ENCODE measurements at places on chromosomes 1 and 21.

DNA sequence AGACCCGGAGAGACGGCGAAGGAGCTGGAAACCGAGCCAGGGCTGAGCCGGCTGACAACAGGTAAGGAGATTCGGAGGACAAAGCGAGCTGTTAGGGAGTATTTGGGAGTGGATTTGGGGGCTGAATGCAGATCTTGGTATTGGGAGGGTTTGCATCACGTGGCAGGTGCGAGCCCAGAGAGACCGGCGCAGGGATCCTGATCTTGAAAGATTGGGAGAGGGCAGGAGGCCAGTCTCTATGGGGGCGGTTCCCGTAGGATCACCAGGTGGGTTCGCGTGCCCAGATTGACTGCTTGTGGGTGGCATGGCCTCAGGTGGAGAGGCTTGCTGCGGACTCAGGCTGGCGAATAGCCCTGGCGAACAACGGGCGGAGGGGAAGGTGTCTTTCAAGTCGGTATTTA, 204 bp downstream of the CIART start:
- DNase-seq: no peak

DNA sequence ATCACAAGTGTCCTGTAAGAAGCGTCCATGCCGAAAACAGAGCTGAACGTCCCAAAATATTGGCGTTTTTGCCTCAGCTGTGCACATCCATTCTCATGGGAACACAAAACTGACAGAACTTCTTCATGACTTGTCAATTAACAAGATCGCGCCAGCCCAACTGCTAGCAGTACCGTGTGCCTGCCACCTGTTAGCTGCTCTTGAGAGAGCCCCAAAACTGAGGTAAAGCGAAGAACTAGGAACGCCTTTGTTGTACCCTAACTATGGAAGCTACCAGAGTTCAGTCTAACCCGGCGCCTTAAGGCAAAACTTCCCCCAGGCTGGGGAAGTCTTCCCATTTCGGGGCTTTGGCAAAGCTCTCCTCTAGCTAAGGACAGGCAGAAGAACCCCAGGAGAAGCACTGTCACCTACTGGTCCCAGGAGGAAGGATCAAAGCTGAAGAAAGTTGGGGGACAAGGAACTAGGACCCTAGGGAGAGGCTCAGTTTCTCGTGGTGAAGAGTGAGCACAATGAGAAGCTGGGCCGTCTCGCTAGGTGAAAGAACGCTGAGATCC, 719 bp downstream of the EYA3 start:
- DNase-seq: no peak

- DNase-seq: no peak
Observed at GRCh38 chr1:170857955-170858354, 77.4 kb upstream of the MROH9 start.

DNA sequence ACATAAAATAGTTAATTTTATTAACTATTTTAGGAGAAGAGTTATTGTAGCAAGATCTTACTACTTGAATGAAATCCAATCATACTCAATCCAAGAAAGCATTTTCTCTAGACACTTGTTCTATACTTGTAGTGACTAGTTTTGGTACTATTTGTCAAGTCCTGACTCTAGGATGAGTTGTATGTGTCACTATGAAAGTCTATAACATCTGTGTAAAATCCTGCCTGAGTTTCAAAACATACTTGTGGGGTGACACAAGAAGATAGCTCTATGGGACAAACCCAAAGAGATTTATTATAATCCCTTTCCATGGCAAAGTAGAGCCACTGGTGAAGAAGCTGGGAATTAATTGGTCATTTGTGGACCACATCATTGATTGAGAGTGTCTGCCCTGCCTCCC, 1042.2 kb upstream of the ADGRL4 start:
- DNase-seq: no peak

DNA sequence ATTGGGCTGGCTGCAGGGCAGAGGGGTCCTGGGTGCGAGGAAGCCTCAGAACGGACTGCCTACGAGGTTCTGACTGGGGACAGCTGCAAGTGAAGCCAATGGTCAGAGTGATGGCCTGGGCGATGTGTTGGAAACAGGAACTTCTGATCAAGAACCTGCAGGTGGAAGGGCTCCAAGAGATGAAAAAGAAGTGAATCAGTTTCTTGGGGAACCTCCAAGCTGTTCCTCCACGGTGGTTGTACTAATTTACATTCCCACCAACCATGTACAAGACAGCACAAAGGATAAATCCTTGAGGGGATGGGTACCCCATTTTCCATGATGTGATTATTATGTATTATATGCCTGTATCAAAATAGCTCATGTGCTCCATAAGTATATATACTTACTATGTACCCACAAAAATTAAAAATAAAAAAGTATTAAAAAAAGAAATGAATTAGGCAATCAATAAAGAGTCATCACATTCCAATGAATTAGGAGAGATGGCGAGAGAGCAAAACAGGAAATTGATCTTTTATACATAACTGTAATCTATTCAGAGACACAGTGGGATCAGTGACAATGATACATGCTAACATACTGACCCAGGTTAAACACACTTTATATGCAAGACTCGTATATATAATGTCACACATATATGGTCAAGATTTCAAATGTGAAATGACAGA, 58.1 kb downstream of the PTPN14 start:
- DNase-seq: no peak

GRCh38 chr1:201365251-201365650, 12.2 kb downstream of the TNNT2 start:
- DNase-seq: no peak

DNA sequence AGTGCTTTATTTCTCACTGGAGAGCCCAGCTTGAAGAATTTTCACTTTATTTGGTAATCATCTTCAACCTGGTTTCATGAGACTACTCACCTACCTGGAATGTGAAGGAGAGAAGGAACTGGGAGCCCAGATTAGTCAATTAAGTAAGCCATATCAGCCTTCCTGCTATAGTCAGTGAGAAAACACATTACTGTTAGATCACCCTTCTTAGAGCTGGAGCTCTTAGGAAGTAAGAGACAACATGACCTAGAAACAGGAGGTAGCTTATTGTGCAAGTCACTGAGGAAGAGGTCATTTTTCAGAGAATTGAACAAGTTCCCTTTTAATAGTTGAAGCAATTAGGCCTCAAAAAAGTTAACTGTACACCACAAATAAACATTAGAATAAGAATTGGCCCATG, 49.2 kb upstream of the TEKT2 start:
- no peak for DNase-seq

DNA sequence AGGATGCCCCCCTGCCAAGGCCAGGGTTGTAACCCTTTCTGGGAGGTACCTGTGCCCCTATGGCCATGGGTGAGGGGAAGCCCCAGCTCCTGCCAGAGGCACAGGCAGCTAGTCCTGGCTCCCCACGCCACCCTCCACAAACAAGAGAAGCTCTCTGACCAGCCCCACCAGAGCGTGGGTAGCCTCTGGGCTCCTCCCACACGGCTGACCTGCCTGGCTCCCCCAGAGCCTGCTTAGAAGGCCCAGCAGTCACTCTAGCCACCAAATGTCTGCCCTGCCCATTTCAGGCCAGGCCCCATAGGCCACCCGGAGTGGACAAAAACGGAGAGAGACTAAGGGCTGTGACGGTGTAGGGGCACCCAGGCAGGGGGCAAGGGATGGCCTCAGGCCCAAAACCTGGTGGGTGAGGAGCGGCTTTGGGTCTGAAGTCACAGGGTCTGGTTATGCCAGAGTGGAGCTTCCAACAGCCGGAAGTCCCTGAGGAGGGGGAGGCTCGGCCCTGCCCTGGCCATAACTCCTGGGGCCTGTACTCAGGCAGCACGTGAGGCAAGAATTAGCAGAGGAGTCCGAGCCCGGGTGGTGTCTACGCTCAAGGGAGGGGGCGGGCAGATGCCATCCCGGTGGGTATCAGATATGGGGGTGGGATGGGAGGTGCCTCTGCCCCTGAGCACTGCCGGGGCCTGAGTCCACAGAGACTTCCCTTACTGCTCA, 155.4 kb downstream of the CASZ1 start:
- no peak for DNase-seq

DNA sequence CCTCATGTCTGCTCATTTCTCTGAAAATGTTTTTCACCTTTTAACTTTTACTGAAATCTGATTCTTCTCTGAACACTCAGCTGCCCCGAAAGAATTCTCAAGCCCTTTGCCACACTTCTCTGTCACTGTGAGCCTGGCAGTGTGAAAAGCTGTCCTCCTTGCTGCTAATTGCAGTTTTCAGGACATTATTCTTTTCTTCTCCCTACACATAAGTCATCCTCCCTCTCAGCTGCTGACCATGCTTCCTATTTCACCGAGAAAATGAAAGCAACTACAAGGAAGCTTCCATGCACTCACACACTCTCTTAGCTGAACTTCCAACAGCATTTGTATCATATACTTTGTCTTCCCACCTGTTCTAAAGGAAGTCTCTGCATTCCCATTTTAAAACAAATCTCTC, 15.8 kb downstream of the OLFM3 start:
- DNase-seq: no peak

- DNase-seq: no peak
Observed at GRCh38 chr1:224068458-224069072, 45.3 kb upstream of the FBXO28 start.

GRCh38 chr1:246246430-246246829, 260.6 kb downstream of the SMYD3 start:
- no peak for DNase-seq

GRCh38 chr1:21304488-21304887, 14.2 kb upstream of the ECE1 start:
- DNase-seq: no peak

DNA sequence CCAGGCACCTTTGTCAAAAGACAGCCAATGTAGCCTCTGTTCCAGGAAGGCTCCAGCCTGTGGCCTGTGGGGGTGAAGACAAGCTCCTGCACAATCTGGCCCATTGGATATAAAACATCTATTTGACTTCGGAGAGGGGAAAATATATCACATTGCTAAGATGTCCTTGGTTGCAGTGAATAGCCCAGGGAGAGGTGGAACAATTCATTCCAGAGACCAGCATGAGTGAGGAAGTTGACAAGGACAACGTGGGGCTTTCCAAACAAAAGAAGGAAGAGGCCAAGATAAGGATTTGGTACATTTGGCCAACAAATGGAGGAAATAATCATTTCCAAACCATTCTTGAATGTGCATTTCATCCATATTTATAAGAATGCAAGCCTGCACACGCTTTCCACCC, 187.0 kb downstream of the ETS2 start:
- DNase-seq: no peak

GRCh38 chr1:43853161-43853921, 80.3 kb upstream of the ARTN start:
- DNase-seq: no peak

GRCh38 chr1:1684031-1684681, 8.4 kb downstream of the SLC35E2B start:
- no peak for DNase-seq

DNA sequence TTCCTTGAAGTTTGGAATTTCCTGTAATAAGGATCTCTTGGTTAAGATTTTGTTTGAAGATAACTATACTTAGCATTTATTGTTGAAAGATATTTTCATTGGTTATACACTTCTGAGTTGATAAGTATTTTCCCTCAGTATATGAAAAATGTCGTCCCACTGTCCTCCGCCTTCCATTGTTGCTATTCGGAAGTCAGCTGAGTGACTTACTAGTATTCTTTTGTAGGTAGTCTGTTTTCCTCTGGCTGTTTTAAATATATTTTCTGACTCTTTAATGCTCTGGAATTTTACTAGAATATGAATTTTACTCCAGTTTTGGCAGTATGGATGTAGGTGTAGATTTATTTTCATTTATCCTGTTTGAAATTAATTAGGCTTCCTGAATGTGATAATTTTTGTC, 498.7 kb upstream of the NFIA start:
- no peak for DNase-seq

DNA sequence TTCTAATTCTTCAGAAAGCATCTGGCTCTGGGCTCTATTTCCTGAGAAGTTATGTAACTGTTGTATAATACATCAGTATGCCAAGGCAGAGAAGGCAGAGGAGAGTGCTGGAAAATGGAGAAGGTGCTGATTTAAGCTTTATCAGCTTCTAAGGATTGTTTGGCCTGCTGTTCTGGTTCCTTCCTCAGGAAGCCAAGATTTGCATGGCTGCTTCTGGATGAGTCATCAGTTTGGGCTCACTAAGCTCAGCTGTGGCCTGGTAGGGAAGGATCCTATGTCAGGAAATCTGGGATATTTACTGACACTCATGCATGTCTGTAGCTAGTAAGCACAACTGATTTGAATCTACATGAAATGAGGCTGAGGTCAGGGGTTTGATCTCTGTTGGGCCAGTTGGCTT, 73.2 kb upstream of the ADGRL4 start:
- DNase-seq: peak; percentile 50

- DNase-seq: no peak
Observed at GRCh38 chr1:30798389-30799232, 41.0 kb upstream of the LAPTM5 start.

DNA sequence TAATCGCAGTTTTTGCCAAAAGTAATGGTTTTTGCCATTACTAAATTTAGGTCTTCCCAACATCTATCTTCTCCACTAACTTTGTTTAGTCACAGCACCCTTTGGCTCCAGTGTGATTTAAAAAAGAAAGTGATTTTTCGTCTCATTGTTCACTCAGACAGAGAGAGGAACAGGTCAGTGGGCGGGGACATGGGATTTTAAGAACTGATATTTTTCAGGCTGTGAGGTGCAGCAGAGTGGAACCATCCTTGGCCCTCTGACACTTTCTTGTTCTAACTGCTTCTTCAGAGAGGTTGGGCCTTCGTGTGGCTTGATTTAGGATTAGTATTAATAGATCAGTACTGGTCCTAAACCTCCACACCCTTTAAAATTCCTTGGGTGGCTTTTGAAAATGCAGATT, 38.8 kb downstream of the CASQ2 start:
- DNase-seq: no peak

DNA sequence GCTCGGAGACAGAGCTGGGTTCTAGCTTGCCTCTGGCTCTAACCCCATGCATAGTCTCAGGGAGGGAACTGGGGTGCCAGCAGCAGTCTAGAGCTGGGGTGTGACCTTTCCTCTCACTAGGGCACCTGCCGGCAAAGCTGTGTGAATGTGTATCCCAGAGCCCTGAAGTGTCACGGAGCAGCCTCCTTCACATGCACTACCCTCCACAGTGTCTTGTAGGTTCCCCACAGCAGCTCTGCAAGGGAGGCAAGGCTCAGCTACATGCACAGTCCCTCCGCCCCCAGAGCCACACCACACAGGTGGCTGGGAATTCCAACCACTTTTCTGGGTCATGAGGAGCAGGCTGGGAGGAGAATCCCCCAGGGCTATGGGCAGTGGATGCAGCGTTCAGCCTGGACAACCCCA, 7.7 kb upstream of the HPCA start:
- DNase-seq: no peak

- no peak for DNase-seq
Observed at GRCh38 chr1:166172106-166172505, 5.3 kb upstream of the FAM78B start.

DNA sequence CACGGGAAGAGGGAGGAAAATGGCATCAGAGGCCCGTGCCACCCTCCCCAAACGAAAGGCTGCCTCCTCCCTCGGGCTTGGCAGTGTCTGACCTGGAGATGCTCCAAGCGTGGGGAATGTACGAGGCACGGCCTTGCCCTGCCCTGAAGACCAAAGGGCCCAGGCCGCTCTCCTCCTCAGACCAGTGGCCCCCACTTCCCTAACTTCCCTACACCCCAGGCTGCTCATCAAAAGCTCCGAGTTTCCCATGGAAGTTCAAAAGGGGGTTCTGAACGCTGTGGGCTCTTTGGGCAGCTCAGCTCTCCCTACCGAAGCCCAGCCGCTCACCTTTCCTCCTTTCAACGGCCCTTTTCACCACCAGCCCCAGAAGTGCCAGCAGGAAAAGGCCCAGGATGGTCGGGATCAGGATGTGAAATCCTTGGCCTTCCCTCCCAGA, 11.8 kb downstream of the FCMR start:
- no peak for DNase-seq

GRCh38 chr1:89580036-89580435, 52.9 kb upstream of the LRRC8C start:
- no peak for DNase-seq

- no peak for DNase-seq
Observed at GRCh38 chr1:20654104-20654690, 7.0 kb downstream of the DDOST start.

Data from fibroblast of the conjunctiva (primary cell).